ENCODE measurements at places on chromosomes 1 and 21.

GRCh38 chr1:51664421-51665240, 47.7 kb downstream of the OSBPL9 start:
- DNase-seq, result no peak

GRCh38 chr1:67468066-67468718, 38.0 kb upstream of the SERBP1 start:
- no peak for DNase-seq

GRCh38 chr1:111099289-111099688, 40.6 kb downstream of the DRAM2 start:
- no peak for DNase-seq

GRCh38 chr21:35394049-35394448, 344.9 kb upstream of the RUNX1 start:
- DNase-seq, result no peak

DNA sequence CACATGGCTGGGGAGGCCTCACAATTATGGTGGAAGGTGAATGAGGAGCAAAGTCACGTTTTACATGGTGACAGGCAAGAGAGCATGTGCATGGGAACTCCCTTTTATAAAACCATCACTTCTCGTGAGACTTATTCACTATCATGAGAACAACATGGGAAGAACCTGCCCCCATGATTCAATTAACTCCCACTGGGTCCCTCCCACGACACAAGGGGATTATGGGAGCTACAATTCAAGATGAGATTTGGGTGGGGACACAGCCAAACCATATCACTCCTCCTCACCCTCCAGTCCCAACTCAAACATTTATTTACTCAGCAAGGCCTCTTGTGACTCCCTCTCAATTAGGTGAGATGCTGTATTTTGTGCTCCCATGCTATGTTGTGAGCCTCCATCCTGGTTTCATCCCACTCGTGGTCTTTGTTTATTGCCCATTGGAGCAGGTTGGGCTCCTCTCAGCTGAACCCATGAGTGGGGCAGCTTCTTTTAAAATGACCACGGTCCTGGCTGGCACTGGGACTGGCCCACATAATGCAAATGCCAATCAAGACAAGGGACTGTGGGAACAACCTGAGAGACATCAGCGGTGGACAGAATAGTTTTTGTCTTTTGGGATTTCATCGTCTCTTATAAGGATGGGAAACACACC, 28.8 kb downstream of the IRF2BP2 start:
- no peak for DNase-seq
